ENCODE measurements at places on chromosomes 13 and 19. TPM values are rescaled to one million over a fixed set of nuclear protein-coding genes. Genes with fewer than 3 reads are reported as not detected.
A peak's percentile ranks its signal among the peaks of the same experiment; 100 is the strongest.

Gene EBI3
- polyA plus RNA-seq = 4.7 TPM

Gene EGLN2
- polyA plus RNA-seq = 122 TPM

DNA sequence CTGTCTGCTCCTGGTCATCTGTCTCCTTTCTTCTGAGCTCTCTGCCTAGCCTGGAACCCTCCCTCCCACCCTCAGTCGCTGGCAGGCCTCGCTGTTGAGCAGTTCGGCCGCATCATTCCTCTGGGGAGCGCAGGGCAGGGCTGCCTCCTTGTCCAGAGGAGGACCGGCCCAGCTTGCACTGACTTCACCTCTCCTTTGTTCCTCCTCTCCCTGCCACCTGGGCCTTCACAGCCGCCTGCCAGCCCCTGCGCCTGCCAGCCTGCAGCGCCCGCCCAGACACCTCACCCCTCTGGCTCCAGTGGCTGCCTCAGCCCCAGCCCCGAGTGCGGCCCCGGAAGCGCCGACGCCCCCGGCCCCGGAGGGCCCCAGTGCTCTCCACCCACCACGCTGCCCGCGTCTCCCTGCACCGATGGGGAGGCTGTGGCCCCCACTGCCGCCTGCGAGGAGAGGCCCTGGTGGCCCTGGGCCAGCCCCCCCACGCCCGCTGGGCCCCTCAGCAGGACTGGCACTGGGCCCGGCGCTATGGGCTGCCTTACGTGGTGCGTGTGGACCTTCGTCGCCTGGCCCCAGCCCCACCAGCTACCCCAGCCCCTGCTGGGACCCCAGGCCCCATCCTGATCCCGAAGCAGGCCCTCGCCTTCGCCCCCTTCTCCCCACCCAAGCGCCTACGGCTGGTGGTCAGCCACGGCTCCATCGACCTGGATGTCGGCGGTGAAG is 7.2 kb downstream of the KMT5C start:
- H3K27me3 ChIP-seq = peaks cover 9% of the 10 kb centered on the region
- H3K4me1 ChIP-seq = no peaks in the 10 kb centered on the region
- no peaks in the 10 kb centered on the region for H3K36me3 ChIP-seq
- no peak overlapping the region for H3K27ac ChIP-seq

- H3K36me3 ChIP-seq = no peaks in the 10 kb centered on the region
- H3K4me3 ChIP-seq = no peak overlapping the region
- H3K27ac ChIP-seq = no peak overlapping the region
- no peaks in the 10 kb centered on the region for H3K27me3 ChIP-seq
- H3K4me1 ChIP-seq = no peaks in the 10 kb centered on the region
- no peak for DNase-seq
Observed at GRCh38 chr13:19592657-19593180, 31.4 kb upstream of the TPTE2 start.

DNA sequence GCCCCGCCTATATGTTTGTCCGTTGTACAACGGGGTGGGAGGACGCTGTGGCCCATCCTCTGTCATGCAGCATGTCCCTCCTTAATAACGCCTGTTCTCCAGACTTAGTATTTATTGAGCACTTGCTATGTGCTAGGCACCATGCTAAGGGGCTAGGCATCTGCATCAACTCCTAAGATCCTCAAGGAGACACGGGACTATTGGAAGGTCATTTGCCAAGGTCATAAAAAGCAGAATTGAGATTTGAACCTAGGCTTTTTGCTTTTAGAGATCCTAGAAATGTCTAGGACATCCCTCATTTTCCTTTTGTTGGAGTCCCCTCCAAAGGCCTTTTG is 1.8 kb upstream of the MAST1 start:
- H3K4me1 ChIP-seq = peaks cover 10% of the 10 kb centered on the region
- H3K4me3 ChIP-seq = no peak overlapping the region
- DNase-seq = no peak
- no peak overlapping the region for H3K27ac ChIP-seq
- H3K27me3 ChIP-seq = peaks cover 71% of the 10 kb centered on the region

DNA sequence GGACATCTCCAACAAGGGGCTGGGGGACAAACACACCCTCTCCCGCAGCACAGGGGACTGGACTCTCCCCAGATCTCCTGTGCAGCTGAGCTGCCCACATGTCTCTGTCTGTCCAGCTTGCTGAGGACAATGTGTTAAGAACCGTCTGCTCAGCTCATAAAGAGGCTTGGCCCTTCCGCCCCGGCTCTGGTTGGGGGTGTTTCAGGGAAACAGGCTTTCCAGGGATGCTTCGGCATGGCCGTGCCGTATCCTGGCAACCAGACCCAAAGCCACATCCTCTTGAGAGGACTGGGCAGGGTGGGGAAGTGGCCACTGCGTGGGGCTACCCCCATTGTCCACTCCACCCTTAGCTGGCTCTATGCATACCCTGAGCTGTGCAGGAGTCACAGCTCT is 41.1 kb upstream of the CHST8 start:
- H3K27me3 ChIP-seq = no peaks in the 10 kb centered on the region
- no peak for DNase-seq
- no peaks in the 10 kb centered on the region for H3K4me1 ChIP-seq
- H3K27ac ChIP-seq = no peak overlapping the region
- H3K4me3 ChIP-seq = no peak overlapping the region

- H3K4me1 ChIP-seq = peaks cover 15% of the 10 kb centered on the region
- H3K27ac ChIP-seq = no peak overlapping the region
- peaks cover 54% of the 10 kb centered on the region for H3K36me3 ChIP-seq
- H3K27me3 ChIP-seq = no peaks in the 10 kb centered on the region
- peak; percentile 40 for DNase-seq
Observed at GRCh38 chr19:49685845-49686332, 3.5 kb upstream of the ADM5 start.

Gene TM9SF2
- polyA plus RNA-seq = 146 TPM

GRCh38 chr13:27159806-27160563 is 11.6 kb downstream of the USP12 start:
- H3K27me3 ChIP-seq = no peaks in the 10 kb centered on the region
- peaks cover 8% of the 10 kb centered on the region for H3K4me1 ChIP-seq
- no peak overlapping the region for H3K27ac ChIP-seq
- H3K36me3 ChIP-seq = no peaks in the 10 kb centered on the region
- no peak for DNase-seq

Gene BBC3
- 0.27 TPM for polyA plus RNA-seq

DNA sequence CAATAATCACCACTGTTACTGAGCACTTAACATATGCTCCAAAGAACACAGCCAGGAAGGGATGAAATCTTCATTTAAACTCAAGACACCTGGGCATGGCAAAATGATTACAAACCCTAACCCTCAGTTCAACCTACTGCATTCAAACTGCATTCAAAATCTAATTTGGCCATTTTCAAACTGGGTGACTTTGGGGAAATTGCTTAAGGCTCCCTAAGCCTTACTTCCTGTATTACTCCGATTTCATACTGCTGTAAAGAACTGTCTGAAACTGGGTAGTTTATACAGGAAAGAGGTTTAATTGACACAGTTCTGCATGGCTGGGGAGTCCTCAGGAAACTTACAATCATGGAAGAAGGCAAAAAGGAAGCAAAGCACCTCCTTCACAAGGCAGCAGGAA is 50.4 kb downstream of the CBY2 start:
- H3K27ac ChIP-seq = no peak overlapping the region
- H3K27me3 ChIP-seq = no peaks in the 10 kb centered on the region
- DNase-seq = no peak
- no peaks in the 10 kb centered on the region for H3K36me3 ChIP-seq
- H3K4me1 ChIP-seq = no peaks in the 10 kb centered on the region
- no peak overlapping the region for H3K4me3 ChIP-seq

All from adrenal gland (tissue), 19 donors.